ENCODE measurements at places on chromosomes 13 and 19. TPM values are rescaled to one million over a fixed set of nuclear protein-coding genes. Genes with fewer than 3 reads are reported as not detected.

Gene PTPRH
- 6.3 TPM for total RNA-seq

DNA sequence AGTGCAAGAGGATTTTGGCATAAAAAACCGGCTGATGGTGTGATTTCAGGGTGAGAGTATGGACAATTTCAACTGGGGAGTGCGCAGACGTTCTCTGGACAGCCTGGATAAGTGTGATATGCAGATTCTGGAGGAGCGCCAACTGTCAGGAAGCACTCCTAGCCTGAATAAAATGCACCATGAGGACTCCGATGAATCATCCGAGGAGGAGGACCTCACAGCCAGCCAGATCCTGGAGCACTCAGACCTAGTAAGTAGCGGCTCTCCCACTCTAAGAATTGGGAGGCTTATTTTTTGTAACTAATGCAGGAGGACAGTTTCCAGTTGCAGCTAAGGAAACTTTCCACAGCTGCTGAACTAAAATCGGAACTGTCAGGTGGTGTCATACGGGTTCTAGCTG, 53.6 kb downstream of the ZAR1L start:
- no peak for DNase-seq

DNA sequence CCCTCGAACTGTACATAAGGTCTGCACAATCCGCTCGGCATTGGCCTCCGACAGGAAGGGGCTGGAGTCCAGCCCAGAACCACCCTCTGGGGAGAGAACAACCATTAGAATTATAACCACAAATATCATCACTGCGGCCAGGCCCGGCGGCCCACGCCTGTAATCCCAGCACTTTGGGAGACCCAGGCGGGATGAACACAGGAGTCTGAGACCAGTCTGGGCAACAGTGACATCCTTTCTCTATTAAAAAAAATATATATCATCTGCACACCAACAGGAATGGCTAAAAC, 11.4 kb downstream of the COQ8B start:
- DNase-seq: no peak

DNA sequence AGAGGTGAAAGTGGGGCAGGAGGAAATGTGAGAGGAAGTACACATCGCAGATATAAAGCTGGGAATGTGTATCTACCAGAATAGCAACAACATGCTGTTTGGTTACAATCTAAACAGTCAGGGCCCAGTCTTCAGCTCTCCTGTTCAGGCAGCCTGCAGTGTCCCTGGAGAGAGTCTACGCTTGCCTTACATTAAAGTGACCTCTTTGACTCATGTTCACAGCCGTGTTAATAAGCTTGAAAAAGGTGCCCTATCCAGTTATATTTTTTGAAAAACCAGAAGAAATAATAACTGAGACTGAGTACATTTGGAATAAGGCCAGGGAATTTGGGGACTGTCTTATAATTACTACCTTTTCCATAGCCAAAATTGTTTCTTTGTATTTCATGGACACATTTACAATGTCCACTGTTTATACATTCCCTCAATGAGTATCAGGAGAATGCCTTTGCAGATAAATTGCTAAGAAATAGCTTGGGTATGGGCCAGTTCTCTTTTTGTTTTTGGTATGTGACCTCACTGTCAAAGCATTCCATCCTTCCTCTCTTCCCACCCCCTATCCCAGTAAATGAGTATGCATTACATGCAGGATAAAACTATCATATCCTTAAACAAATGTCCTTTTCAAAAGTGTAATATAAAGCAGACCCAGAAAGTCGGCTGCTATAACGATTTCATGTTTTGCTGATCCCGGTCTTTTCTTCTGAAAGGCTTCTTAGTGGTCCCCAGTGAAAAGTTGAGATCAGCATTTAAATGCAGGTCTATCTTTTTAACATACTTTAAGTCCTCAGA, 82.6 kb downstream of the PCDH9 start:
- no peak for DNase-seq

Gene SIGLEC9
- 4.8 TPM for total RNA-seq

- DNase-seq: no peak
Observed at GRCh38 chr19:51163257-51163656, 21.2 kb downstream of the SIGLEC7 start.

- no peak for DNase-seq
Observed at GRCh38 chr13:43036351-43037250, 13.2 kb downstream of the DNAJC15 start.

DNA sequence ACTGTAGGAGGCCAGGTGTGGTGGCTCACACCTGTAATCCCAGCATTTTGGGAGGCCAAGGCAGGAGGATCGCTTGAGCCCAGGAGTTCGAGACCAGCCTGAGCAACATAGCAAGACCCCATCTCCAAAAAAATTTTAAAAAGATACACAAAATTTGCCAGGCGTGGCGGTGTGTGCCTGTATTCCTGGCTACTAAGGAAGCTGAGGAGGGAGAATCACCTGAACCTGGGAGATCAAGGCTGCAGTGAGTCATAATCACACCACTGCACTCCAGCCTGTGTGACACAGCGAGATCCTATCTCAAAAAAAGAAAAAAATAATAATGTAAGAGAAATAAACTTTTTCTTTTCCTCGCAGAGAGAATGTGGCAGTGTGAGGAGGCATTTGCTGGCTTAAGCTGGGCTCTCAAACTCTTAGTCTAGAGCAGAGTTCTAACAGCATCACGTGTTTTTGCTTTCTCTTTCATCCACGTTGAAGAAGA, 21.1 kb downstream of the FAM187B start:
- peak; percentile 10 for DNase-seq

Gene RGCC
- 0.88 TPM for total RNA-seq

DNA sequence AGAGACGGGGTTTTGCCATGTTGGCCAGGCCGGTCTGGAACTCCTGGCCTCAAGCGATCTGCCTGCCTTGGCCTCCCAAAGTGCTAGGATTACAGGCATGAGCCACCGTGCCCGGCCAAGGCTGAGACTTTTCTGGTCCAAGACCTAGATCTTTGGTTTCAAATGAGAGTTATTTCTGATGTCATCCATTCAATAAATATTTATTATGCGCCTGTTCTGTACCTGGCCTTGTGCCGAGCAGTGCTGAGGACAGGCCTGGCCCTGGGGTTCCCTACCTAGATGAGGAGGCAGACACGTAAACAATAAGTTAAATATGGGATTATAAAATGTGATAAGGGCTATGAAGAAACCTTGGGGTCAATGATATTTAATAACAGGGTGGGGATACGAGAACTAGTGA, 4.5 kb downstream of the RELB start:
- DNase-seq: no peak

Gene MPND
- total RNA-seq: 24.2 TPM

DNA sequence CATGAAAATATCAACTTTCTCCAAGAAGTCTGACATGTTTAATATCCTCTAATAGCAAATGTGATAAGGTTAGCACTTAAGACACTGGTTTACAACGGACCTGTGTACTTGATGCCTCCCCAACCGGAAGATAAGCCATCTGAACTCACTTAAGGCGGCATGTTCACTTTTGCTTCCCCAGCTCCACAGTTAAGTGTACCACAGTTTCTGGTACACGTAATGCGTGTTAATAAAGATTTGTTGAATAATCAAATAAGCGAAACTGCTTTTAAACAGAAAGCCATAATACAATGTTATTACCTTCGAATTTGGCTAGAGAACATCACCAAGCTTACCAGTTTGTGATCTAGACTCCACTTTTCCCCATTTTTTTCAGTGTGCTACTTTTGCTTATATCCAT, 1.4 kb upstream of the PAN3 start:
- DNase-seq: no peak

GRCh38 chr13:21371011-21371410, 88.1 kb downstream of the ZDHHC20 start:
- no peak for DNase-seq

GRCh38 chr19:14544977-14545715, 15.8 kb downstream of the TECR start:
- DNase-seq: peak; percentile 93
